ENCODE measurements at places on chromosomes 5 and 9. TPM values are rescaled to one million over a fixed set of nuclear protein-coding genes. Genes with fewer than 3 reads are reported as not detected.

Gene DRD1
- not detected for total RNA-seq

Gene SSNA1
- 87.8 TPM for total RNA-seq

Gene RANBP17
- 4.7 TPM for total RNA-seq

Gene DROSHA
- 21.8 TPM for total RNA-seq

Gene ITGA2
- 3.5 TPM for total RNA-seq

Gene PKD2L2
- not detected for total RNA-seq

Gene SLC25A51
- 24.3 TPM for total RNA-seq

Gene TAF11L10
- not detected for total RNA-seq

Gene IGFBPL1
- not detected for total RNA-seq

Gene SV2C
- not detected for total RNA-seq

Gene GSN
- 335 TPM for total RNA-seq

Gene PTGES2
- total RNA-seq: 63.9 TPM

Gene SPINK14
- total RNA-seq: not detected

Gene NCBP1
- 16.6 TPM for total RNA-seq

Gene AP3B1
- total RNA-seq: 41.8 TPM

Gene ARHGAP26
- total RNA-seq: 12.4 TPM

Gene SLC4A9
- under 0.01 TPM for total RNA-seq

Gene TAS2R1
- total RNA-seq: not detected

Gene NR2F1-AS1
- total RNA-seq: 28.7 TPM

Gene CKMT2
- total RNA-seq: not detected

Gene ELP1
- 12.9 TPM for total RNA-seq

Gene TMEM232
- 1.1 TPM for total RNA-seq

Gene LECT2
- not detected for total RNA-seq

Gene STKLD1
- 3.4 TPM for total RNA-seq

Gene PRDM9
- not detected for total RNA-seq

Gene RLN1
- total RNA-seq: 3.7 TPM

Gene CTSV
- total RNA-seq: 0.82 TPM

Gene ANP32B
- total RNA-seq: 40.8 TPM

Gene BTNL9
- not detected for total RNA-seq

Gene OR1B1
- not detected for total RNA-seq

Gene UCK1
- 22.9 TPM for total RNA-seq

Gene ZNF454
- 1.5 TPM for total RNA-seq

Gene DNM1
- 14.8 TPM for total RNA-seq

Gene MSMP
- not detected for total RNA-seq

Gene PCDHB8
- not detected for total RNA-seq

Gene TTF1
- 6.0 TPM for total RNA-seq

Gene DMRT3
- total RNA-seq: not detected

Gene PCDHGB4
- 12.8 TPM for total RNA-seq

Gene ENC1
- 12.7 TPM for total RNA-seq

Gene HTR4
- not detected for total RNA-seq

Gene UNC13B
- total RNA-seq: 12.5 TPM

Gene TAF1L
- not detected for total RNA-seq

Gene PCDHB10
- 0.12 TPM for total RNA-seq

Gene ASPN
- total RNA-seq: 27.6 TPM

Gene SNCB
- not detected for total RNA-seq

Gene TMEFF1
- 3.7 TPM for total RNA-seq

Gene OBP2B
- total RNA-seq: not detected

Gene ERCC6L2
- 25.3 TPM for total RNA-seq

Gene PAXX
- total RNA-seq: 36.9 TPM

Gene TCOF1
- total RNA-seq: 15.0 TPM

Gene AKNA
- total RNA-seq: 22.2 TPM

Gene SPATA9
- total RNA-seq: not detected
